ENCODE measurements at places on chromosomes 5 and 9.

GRCh38 chr5:58504766-58505165 is 13.5 kb downstream of the GAPT start:
- DNase-seq = no peak

DNA sequence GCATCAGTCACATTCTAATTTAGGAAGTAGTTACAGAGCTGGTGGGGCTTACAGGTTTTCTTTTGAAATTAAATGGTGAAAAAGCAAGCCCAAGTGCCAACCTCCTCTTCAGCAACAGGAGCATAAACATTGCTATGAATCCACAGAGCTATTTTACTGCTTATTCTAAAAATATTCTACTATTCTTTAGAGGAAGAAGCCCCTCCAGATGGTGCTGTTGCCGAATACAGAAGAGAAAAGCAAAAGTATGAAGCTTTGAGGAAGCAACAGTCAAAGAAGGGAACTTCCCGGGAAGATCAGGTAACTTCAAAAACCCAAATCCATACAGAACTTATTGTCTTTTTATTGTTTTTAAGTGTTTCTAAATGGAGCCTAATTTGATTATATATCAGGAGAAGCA is 202.8 kb downstream of the CWC27 start:
- DNase-seq = no peak

GRCh38 chr9:32306006-32306405 is 78.4 kb upstream of the ACO1 start:
- no peak for DNase-seq

DNA sequence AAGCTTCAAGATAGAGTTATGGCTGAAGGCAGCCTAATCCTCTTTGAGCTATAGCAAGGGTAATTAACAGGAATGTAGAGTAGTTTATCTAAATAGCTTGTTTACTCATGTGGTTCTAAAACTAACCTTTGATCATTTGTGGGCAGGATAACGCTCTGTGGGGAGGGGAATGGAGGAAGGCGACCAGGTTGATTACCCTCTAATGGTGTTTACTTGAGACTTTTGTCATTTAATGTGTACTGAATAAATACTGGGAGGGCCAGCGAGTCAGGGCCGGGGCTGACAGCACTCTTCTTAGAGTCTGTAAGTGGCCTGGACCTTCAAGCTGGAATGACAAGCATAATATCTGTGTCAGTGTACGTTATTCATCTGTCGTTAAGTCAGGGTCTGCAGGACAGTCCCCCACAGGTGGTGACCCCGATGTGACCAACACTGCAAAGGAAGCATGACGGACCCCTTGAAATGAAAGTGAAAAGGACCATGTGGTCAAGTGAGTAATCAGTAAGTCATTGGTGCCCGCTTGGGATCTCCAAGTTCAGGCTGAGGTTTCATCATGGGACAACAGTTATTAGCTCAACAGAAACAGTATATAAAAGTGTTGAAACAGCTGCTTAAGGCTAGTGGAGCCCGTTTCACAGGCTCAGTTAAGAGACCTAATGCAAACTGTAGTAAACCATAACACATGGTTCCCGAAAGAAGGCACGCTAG is 162.6 kb downstream of the CPLANE1 start:
- no peak for DNase-seq

DNA sequence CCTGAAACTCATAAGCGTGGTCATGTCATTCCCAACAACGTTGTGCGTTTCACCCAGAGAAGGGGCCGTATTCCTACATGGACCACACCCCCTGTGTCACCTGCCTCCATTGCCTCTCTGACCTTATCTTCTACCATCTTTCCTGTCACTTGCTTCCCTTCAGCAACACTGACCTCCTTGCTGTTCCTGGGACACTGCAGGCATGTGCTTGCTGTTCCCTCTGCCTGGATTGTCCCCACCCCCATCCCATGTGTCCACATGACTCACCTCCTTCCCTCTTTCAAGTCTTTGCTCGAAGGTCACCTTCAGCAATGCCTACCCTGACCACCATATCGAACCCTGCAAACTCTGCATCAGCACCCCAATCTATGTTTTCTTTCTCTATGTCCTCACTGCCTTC is 133.2 kb upstream of the ZNF618 start:
- no peak for DNase-seq

DNA sequence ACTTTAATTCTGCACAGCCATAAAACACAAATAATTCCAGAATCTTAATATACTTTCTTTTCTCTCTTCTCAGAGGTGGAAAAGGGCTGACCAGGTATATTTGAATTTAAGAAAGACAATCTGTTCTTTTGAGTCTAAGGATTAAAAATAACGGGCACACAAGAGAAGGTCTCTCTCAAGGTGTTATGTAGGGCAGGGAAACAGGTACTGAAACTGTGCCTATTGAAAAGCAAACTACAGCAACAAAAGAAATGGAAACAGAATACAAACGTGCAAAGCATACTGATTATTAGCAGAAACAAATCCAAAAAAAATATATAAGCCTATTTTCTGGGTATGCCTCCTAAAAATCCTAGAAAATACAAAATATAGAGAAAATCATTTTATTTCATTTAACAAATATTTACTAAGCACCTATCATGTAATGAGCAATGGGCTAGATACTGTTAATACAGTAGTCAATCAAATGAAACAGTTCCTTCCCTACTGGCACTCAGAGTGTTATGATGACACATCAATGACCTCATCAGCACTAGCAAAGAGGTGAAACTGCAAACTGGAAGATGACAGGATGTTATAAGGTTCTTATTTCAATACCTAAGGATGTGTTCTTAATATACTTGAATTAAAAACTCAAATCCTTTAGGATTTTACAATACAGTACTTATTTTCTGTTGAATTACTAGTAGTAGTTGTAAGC is 87.7 kb downstream of the AUH start:
- no peak for DNase-seq

- no peak for DNase-seq
Observed at GRCh38 chr9:134717056-134717455, 75.5 kb downstream of the COL5A1 start.

- DNase-seq = no peak
Observed at GRCh38 chr9:16833296-16833835, 37.1 kb downstream of the BNC2 start.

- no peak for DNase-seq
Observed at GRCh38 chr9:85483208-85483607, 258.5 kb downstream of the AGTPBP1 start.

GRCh38 chr5:38518341-38518740 is 38.1 kb downstream of the LIFR start:
- DNase-seq = no peak

DNA sequence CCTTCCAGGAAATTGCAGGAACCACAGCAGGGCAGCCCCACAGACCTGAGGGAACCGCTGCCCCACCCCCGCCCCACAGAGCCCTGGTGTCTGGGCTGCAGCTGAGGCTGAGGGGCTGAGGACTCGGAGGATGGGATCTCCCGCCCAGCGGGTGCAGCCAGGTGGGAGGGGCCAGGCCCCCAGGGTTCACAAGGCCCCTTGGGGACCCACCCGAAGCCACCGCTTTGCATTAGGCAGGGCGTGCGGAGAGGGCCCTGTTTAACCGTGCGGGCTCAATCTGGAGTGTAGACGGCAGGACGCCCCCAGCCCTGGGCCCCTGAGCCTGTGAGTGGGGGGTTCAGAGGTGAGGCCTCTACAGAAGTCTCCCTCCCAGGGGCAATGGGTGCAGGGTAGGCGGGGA is 10.8 kb downstream of the NOTCH1 start:
- no peak for DNase-seq

DNA sequence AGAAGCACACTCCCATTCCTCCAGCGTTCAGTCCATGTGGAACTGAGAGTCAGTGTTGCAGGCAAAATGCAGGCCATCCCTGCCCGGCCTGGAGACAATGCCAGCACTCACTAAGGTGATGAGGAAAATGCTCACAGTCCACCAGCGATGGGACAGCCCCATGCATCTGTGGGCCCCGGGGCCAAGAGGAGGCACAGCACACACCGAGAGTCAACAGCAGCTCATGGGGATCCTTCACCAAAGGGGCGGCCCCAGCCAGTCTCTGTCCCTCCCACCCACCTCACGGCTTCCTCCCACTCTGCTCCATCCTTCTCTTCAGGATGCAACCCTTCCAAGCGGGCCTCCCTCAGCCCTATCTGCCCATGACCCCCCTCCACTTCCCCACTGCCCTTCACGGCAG is 6.2 kb downstream of the SEMA4D start:
- DNase-seq = no peak

- DNase-seq = no peak
Observed at GRCh38 chr5:169011009-169011408, 289.9 kb downstream of the SLIT3 start.

DNA sequence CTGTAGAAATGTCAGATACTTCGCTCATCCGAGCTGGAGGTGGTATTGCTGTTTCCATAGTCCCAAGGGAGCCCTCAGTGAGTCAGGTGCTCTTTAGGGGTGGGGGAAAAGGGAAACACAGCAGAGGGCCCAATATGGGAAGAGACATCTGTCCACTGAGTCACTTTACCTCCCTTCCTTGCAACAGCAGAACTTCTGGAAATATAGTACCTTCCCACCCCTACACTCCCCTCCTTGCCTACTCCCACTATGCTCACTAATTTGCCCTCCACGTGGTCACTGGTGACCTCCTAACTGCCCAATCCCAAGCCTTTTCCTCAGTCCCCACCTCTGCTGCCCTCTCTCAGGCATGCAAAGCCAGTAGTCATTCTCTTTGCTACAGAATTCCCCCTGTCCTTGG is 1.9 kb downstream of the HK3 start:
- DNase-seq = no peak

DNA sequence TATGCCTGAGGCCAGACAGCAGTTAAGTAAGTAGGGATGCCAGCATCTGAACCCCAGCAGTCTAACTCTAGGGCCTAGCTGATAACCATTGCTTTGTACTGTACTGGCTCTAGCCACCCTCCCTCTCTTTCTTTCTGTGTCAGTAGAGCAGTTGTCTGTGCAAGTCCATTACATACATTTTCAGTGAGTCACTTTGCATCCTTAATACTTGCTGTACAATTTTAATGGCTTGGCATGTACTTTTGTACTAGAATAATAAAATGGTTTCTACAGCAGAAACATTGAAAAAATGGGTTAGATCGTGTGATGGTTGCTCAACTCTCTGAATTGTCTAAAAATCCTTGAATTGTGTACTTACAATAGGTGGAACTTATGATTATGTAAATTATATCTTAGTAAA is 1.5 kb upstream of the TTC39B start:
- DNase-seq = no peak

DNA sequence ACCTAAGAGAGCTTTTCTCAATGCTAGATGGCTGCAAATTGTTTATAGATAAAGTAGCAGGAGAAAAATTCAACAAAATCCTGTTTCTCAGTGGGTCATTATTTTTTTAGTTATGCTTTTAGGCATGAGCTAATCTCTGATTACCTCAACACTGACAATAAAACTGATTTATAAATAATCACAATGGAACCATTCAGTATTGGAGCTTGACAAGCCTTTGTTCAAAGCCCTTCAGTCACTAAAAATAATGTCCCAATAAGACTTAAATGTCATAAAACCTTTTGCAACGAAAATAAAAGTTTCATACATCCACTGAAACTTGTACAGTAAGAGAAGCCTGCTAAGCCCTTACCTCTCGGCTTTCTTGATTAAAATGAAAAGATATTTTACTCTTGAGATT is 27.2 kb downstream of the PTPDC1 start:
- no peak for DNase-seq

GRCh38 chr5:155620821-155621410 is 607.4 kb downstream of the KIF4B start:
- no peak for DNase-seq

DNA sequence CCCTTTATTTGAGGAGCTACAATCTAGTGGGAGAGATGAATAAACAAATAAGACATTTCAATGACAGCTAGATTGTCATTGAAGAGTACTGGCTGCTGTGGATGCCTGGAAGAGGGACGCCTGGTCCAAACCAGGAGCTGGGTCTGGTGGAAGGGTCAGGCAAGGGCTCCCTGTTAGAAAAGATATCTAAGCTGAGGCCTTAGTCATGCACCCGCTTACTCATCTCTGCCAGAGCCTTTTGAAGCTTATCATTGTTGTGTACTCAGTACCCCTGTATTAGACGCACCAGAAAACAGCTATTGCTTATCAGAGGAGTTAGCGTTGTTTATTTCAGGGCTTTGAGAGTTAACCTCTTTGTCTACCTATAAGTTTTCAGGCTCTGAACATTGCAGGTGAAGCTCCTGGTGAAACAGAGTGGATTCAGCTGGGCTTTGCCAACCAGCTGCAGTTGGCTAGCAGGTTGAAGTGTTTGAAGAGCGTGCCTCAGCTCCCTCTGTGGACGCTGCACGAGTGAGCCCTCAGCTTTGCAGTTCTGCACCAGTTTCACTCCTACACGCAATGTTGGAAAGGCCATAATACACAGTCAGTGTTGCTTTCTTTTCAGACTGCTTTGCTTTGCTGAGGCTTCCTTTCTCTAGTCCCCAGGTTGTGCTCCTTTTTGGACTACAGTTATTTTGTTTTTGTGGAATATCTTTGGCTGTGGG is 5.6 kb upstream of the GPR151 start:
- DNase-seq = no peak

- no peak for DNase-seq
Observed at GRCh38 chr9:2243666-2244555, 228.8 kb downstream of the SMARCA2 start.

DNA sequence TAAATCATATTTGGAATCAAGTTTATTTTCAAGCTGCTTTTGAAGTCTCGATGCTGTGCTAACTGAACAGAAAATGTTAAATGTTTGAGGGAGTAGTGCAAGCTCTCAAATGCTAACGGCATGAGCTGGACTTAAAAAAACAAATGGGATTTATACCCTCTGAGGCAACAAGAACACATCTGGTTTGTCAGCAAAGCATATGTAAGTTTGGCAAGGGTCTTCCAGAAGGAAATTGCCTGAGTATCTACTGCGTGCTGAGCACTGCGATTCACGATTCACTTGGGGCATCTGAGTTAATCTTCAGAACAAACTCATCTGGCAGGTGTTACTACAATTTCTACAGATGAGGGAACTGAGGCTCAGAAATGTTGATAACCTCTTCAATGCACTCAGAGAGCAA is 98.4 kb upstream of the C9orf72 start:
- no peak for DNase-seq

DNA sequence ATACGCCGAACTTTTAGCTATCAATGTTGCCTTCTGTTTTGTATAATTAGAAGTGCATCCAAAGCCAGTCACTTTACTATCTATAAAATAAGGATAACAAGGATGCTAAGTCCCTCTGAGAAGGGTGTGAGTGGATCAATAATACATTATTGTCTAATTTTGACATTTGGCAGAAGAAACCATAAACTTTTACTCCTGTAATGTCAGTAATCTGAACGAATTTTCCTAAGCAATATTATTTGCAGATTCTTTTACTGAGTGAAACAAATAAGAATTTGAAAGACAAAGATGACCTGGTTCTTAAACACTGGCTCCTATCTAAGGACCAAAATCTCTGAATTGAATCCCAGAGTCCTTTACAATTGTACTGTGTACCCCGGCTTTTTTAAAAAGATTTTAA is 126.6 kb upstream of the TMEM161B start:
- DNase-seq = no peak

GRCh38 chr9:36946653-36947052 is 87.4 kb downstream of the PAX5 start:
- DNase-seq = no peak

- no peak for DNase-seq
Observed at GRCh38 chr9:123336449-123336848, 19.5 kb upstream of the CRB2 start.

- no peak for DNase-seq
Observed at GRCh38 chr5:134396274-134396673, 15.4 kb downstream of the CDKN2AIPNL start.

GRCh38 chr5:33968211-33969005 is 16.1 kb downstream of the SLC45A2 start:
- no peak for DNase-seq

- no peak for DNase-seq
Observed at GRCh38 chr5:115907177-115907576, 55.1 kb upstream of the LVRN start.
